ENCODE measurements at places on chromosomes 5 and 9.
A peak's percentile ranks its signal among the peaks of the same experiment; 100 is the strongest.

DNA sequence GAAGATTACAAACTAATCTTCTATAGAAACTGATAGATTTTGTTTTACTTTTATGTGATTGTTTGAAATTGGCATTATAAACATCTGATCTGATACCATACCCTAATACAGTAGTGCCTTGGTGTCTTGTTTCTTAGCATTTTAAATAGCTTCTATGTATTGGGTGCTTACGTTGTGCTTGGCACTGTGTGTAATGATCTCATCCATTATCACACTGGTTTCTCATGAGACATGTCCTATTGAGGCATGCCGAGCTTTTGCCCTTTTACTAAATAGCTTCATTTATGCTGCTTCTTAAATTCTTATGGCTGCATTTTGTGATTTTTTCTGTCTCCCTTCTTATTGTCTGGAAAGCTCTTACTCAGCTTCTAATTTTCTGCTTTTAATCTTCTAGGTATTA is 48.2 kb upstream of the TLR4 start:
- no peak for DNase-seq

- no peak for DNase-seq
Measured at GRCh38 chr9:78070521-78070920, 38.9 kb upstream of the GNAQ start.

GRCh38 chr9:97675655-97676054 is 21.5 kb downstream of the XPA start:
- DNase-seq, result no peak

- DNase-seq, result no peak
Measured at GRCh38 chr5:72878854-72879253, 62.4 kb downstream of the TNPO1 start.

- no peak for DNase-seq
Measured at GRCh38 chr9:36750630-36751029, 177.9 kb downstream of the MELK start.

- no peak for DNase-seq
Measured at GRCh38 chr5:83312663-83313062, 158.9 kb upstream of the VCAN start.

DNA sequence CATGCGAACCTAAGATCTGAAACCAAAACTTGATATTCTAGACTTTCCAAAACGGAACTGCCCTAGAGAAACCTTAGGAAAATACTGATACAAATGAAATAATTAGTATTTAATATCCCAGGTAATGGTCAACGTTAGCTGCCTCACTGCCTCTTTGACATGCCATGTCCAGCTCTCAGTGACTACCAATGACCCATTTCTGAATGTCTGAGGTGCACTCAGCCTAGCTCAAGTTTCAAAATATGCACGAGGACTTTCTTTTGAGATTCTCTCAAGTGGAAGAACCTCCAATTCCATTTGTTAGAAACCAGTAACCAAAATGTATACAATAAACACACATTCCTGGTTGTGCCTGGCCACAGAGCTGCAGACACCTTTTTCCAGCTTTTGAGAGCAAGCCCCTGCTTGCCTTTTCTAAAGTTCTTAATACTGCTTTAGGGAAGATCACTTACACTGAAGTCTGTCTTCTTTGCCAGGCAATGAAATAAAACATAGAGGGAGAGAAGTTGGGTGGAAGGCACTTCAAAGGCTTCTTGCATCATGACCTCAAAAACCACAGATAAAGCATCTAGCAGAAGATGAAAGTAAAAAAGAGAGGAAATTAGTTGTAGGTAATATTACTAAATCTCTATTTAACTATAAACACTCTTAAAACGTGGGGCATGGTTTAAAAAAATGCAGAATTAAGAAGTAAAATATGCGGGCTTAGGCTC is 87.9 kb downstream of the MRPS27 start:
- DNase-seq, result no peak

- no peak for DNase-seq
Measured at GRCh38 chr9:35656831-35657545, 831 bp downstream of the RMRP start.

- no peak for DNase-seq
Measured at GRCh38 chr5:140875085-140876065, at the start of gene PCDHA12. TSS of gene PCDHA12 (plus strand) at chr5:140875308. CDS start at chr5:140875473, 165 bp downstream.

DNA sequence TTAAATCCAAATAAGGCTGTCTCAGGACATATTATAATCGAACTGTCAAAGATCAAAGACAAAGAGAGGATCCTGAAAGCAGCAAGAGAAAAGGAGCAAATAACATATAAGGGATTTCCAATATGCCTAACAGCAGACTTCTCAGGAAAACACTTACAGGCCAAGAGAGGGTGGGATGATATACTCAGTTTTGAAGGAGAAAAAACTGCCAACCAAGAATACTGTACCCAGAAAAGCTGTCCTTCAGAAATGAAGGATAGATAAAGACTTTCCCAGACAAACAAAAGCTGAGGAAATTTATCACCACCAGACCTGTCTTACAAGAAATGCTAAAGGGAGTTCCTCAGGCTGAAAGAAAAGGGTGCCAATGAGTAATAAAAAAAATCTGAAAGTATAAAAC is 16.0 kb downstream of the EGFLAM start:
- no peak for DNase-seq

- DNase-seq, result no peak
Measured at GRCh38 chr9:133323211-133323610, 12.8 kb downstream of the SURF6 start.

DNA sequence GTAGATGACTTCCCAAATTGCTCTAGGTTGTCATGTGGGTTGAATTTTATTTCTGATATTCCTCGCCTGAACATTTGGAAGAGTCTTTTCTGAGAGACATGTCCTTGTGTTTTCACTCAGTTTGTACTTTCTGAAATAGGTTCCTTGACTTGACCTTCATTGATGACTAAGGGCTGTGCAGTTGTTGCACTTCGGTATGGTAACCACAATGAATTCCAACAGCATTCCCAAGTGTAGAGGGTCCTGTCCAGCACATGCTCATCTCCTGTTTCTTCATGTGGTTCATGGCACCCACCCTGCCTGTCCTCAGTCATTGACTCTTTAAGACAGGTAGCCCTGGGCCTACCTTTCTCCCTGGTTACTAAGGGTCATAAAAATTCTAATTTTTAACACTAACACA is 527.8 kb downstream of the MTRR start:
- no peak for DNase-seq

GRCh38 chr9:109629615-109630014 is 131.5 kb upstream of the PTPN3 start:
- no peak for DNase-seq

DNA sequence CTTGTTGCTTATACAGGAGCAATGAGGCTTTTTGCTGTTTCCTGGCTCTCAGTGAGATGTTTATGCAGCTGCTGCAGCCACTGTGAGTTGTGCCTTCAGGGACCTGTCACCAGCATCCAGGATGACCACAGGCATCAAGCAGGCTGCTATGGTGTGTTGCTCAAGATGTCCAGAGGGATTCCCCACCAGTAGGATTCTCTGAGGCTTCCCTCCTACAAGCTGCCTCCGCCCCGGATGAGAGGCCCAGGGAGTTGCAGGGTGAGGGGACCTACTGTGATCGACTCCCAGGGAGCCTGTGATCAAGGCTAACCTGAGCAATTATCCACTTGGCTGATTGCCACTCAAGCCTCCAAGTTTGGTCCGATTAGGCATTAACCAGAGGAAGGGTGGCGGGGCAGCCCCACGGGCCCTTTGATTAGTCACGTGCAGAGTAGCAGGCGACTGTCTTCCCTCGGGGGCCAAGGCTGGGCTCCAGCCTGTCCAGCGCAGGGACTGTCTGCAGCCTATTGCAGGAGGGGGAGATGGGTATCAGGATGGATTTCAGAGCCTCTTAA is 1.8 kb upstream of the FAT2 start:
- no peak for DNase-seq

GRCh38 chr9:71740199-71740598 is 28.1 kb downstream of the CEMIP2 start:
- no peak for DNase-seq

GRCh38 chr5:55437859-55438206 is 96.9 kb downstream of the PLPP1 start:
- DNase-seq, result no peak

DNA sequence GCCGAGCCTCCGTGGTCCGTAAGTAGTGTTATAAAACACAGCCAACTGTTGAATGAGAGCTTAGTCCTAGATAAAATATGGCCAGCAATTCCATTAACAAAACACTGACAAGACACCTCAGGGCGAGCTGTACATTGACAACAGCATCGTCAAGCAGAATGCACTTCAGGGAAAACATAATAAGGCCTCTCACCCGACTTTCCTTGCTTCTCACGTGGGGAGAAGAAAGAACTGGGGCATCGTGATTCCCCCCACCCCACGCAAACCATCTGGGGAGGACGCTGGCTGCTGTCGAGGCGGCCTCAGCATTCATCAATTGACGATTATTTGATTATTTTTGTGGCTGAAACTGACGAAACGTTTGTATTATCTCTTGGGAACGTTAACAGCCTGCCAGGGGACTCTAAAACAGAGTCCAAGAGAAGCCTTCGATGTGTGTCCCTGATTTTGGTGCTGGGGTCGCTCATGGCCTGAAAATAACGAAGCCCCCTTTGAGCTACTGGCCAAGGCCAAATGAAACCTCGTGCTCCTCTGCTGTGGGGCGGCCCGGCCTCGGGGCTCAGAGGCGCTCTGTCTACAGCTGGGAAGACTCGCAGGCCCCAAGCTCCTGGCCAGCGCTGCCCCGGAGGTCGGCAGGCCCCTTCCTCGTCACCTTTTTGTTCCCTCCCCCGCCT is 464 bp downstream of the GDF9 start:
- no peak for DNase-seq

DNA sequence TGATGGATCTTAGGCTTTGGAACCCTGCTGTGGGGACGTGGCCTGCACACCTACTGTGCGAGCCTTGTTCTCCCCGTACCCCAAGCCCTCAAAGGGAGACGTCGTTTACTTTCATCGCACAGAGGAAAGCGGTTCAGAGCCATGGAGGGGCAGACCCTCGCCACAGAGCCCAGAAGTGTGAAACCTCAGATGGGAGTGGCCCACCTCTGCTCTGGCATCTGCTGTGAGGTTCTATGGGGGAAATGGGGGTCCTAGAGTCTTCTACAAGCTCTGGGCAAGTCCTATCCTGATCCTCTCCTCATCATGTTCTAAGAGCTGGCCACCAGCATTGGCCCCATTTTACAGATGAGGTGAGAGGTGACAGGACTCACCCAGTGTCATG is 3.7 kb upstream of the RNF44 start:
- DNase-seq, result no peak

- peak; percentile 21 for DNase-seq
Measured at GRCh38 chr5:116068028-116068632, 16.7 kb upstream of the COMMD10 start.

GRCh38 chr5:73438645-73439470 is 9.7 kb downstream of the FOXD1 start:
- no peak for DNase-seq

DNA sequence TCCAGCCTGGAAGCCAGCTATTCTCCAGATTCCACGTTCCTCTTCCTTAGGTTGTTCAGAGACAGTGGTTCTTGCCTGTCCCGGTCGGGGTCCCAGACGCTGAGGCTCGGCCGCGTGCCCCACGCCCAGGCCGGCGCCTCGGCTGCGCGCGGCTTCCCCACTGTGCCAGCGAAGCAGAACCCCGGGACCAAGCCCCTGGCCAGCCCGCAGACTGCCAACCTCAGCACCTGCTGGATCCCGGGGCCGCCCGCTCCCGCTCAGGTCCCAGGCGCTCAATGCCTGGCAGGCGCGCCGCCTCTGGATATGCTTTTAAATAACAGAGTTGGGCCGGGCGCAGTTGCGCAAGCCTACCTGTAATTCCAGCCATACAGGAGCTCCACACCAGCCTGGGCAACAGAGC is 195.5 kb downstream of the MAN2A1 start:
- DNase-seq, result no peak

GRCh38 chr9:99391937-99392594 is 170.0 kb downstream of the SEC61B start:
- no peak for DNase-seq

DNA sequence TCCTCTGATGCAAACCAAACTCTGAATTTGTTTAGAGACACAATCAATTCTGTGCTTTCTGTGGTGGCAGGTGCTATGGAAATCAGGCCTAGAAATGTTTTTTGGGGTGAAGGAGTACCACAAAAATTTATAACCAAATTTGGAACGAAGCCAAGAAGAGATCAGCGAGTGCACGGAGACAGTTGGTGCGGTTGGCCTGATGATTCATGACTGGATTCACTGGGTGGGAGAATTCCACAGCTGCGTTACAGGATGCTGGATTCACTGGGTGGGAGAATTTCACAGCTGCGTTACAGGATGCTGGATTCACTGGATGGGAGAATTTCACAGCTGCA is 135.6 kb upstream of the IRX4 start:
- no peak for DNase-seq

- no peak for DNase-seq
Measured at GRCh38 chr9:20300430-20301115, 321.7 kb downstream of the MLLT3 start.

DNA sequence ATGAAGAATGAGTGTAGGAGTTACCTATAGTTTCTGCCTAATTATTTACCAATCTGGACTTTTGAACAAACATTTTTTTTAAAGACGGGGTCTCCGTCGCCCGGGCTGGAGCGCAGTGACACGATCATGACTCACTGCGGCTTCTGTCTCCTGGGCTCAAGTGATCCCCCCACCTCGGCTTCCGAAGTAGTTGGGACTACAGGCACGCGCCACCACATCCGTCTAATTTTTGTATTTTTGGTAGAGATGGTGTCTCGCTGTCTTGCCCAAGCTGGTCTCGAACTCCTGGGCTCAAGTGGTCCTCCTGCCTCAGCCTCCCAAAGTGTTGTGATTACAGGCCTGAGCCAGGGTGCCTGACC is 1.5 kb downstream of the CTNNA1 start:
- DNase-seq, result no peak

GRCh38 chr5:154611341-154611767 is 133.3 kb upstream of the HAND1 start:
- DNase-seq, result no peak

GRCh38 chr5:130532786-130533185 is 628.5 kb downstream of the CHSY3 start:
- no peak for DNase-seq

GRCh38 chr9:95874989-95875304 is 544 bp upstream of the ERCC6L2 start:
- DNase-seq, result peak; percentile 49

- no peak for DNase-seq
Measured at GRCh38 chr5:29276371-29276770, 1917.1 kb upstream of the CDH6 start.

GRCh38 chr9:17863213-17863883 is 284.5 kb downstream of the SH3GL2 start:
- no peak for DNase-seq

GRCh38 chr9:134492721-134493460 is 148.7 kb upstream of the COL5A1 start:
- DNase-seq, result no peak

Measured in bone marrow (tissue), 2 donors.